Naive thymus-derived CD8-positive, alpha-beta T cell (primary cell): ENCODE measurements at places on chromosomes 12 and 14.

- no peak for DNase-seq
Measured at GRCh38 chr14:54737132-54737711, 165.4 kb downstream of the GCH1 start.

- DNase-seq = no peak
Measured at GRCh38 chr14:72780751-72781150, 113.2 kb downstream of the DPF3 start.

DNA sequence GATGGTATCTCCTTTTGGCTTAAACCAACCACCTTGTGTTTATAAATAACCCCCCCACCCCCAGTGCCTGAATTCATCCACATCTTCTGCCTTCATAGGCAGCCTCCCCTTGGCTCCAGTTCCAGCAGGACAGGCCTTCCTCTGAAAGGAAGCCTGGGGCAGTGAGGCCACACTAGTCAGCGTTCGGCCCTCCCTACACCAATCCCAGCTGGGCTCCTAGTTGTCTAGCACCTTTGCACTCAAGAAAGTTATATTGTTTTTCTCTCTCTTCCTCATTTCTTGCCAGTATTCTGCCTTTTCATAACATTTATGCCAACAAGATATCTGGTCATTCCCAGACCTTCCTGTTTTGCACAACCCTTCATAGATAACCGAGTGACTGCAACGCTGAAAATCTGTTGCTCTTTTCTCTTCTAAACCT is 73.1 kb upstream of the ACTN1 start:
- DNase-seq = no peak

- no peak for DNase-seq
Measured at GRCh38 chr14:70096866-70097265, 91.9 kb downstream of the SLC8A3 start.

- DNase-seq = no peak
Measured at GRCh38 chr14:68374682-68375081, 418.2 kb downstream of the ZFP36L1 start.

DNA sequence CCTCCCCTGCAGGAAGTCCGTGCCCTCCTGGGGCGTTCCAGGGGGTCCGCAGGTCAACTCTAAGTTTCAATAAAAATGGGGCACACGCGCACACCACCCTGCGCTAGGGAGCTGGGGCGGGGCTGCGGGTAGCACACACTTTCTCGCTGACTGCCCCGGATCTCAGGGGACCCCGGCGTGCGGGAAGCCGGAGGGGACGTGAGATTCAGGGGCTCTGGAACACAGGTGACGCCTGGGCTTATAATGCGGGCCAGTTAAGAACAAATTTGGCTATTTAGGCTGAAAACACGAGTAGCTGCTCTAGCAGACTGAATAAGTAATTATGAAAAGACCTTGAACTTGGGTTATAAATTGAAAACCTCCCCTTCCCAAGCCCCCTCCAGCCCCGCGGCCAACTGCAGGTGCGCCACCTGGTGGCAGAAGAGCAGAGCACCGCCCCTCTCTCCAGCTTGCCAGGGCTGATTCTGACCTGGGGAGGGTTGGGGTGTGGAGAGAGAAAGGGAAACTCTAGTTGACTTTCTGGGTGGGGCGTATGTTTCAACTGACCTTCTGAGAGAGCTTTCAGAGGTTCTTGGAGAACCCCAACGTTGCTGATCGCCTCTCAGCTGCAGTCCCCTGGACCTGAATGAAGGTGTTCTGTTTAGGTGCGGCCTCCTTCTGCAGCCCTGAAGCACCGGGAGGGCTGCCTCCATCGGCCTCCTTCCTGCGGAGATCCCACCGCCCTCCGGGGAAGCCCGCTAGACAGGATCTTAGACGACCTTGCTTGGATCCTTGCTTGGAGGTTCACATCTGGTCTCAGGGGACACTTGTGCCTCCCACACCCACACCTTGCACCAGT is 118.4 kb upstream of the EVL start:
- peak; percentile 37 for DNase-seq

DNA sequence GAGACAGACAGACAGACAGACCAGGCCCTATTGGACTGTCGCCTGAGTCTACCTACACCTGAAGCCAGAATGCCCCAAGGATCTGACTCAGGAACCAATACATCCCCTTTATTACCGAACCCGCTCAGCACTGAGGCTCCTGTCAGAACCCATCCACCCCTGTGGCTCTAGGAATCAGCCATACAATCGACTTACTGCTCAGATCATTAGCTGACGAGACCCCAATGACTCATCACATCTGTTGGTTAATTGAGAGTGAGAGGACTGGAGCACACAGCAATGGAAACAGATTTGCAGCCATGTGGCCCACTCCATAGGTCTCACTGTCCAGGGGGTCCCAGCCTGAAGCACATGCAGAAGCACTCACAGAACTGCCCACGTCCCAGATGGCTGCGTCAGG is 15.2 kb downstream of the ITPK1 start:
- no peak for DNase-seq

GRCh38 chr12:132046561-132046960 is 96.8 kb downstream of the EP400 start:
- DNase-seq = no peak

GRCh38 chr14:26289891-26290486 is 307.8 kb downstream of the NOVA1 start:
- DNase-seq = no peak

DNA sequence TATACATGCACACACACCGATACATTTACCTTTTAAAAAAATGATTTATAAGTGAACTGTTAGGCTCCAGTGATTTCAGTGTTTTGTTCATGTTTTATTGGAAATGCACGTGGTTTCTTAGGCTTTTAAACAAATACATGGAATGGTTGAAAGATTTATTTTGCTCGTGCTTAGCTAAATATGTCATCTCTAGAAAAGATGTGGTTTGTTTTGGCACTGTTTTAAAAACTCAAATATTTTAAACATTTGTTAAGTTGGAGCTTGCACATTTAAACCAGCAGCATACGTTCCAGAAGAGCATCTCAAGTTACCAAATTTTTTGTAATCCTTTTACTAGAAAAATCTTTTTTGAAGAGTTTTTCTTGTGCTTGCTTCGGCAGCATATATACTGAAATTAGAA is 44.5 kb downstream of the FOXA1 start:
- no peak for DNase-seq

GRCh38 chr14:103016071-103016470 is 41.3 kb downstream of the CDC42BPB start:
- no peak for DNase-seq

DNA sequence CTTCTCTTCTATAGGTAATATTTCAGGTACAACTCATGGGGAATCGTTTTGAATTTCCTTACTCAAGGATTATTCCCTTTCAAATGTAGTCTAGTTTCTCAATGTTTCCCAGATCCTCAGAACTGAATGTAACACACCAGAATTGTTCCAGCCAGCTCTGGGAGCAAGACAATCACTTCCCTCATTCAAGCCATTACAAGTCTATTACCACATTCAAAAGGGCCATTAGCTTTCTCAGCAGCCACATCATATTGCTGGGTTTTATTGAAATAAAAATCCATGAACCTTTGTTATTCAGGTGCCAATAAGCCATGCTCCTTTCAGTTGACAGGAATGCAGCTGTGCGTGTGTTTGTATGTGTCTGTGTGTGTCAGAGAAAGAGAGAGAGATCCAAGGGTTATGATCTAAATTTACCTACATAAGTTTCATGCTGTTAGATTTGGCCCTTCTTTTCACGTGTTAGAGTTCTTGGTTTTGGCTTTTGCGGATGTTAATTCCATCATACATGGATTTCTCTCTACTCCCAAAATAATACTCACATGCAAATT is 357.7 kb downstream of the BCAT1 start:
- no peak for DNase-seq

- DNase-seq = no peak
Measured at GRCh38 chr12:49824895-49825294, 3.3 kb downstream of the NCKAP5L start.

DNA sequence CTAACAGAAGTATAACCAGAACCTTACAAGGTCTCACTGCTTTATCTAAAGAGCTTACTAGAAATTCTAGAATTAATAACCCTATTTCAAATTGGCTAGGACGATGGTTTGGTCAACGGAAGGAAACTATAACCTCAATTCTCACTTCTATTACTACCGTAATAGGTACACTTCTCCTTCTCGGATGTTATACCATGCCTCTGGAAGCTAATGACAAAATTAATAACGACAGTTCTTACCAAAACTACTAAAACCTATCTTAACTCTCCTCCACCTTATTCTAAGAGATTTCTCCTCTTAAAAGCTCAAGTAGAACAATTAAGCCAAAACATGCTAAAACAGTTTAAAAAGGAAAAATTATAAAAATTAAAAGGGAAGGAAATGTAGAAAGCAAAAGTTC is 23.7 kb upstream of the UBC start:
- DNase-seq = no peak

GRCh38 chr12:25056486-25057130 is 107.7 kb upstream of the BCAT1 start:
- no peak for DNase-seq

DNA sequence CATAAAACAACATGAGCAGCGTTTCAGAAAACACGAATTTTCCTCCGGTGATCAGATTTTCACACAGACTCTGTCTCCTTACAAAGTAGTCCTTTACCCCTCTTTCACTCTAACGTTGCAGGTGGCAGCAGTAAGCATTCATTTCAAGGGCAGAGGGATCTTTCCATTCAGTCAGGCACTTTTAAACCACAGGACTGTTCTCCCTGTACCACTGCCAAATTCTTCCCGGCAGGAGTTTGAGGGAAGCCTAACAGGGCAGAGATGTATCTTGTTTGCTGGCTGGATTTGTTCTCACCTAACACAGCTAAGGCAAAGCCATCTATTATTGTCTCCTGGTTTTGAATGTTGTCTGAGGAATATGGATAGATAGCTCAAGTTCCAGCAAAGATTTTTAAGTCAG is 1187.3 kb upstream of the SEL1L start:
- no peak for DNase-seq

GRCh38 chr12:59668674-59669073 is 72.8 kb downstream of the SLC16A7 start:
- DNase-seq = no peak

GRCh38 chr14:75240781-75241180 is 37.8 kb upstream of the FOS start:
- no peak for DNase-seq

GRCh38 chr12:24751181-24751580 is 197.7 kb downstream of the BCAT1 start:
- DNase-seq = no peak
